Bronchus fibroblast of lung (primary cell): ENCODE measurements at places on chromosomes 1 and 21. TPM values are rescaled to one million over a fixed set of nuclear protein-coding genes. Genes with fewer than 3 reads are reported as not detected.

Gene MAP3K7CL
- 8.0 and 10.8 TPM in 2 replicates for total RNA-seq

Gene ZNF697
- 3.7 and 4.9 TPM in 2 replicates for total RNA-seq

Gene CYP4X1
- total RNA-seq = under 0.01 TPM in 1 of 2 replicates, not detected in the other

Gene EDN2
- 0.45 TPM in 1 of 2 replicates, not detected in the other for total RNA-seq

Gene CRYBG2
- 1.3 TPM in 1 of 2 replicates, not detected in the other for total RNA-seq

Gene TNFAIP8L2
- total RNA-seq = not detected in 2 replicates

Gene TFF2
- total RNA-seq = not detected in 2 replicates

Gene KIAA0040
- total RNA-seq = under 0.01 and 0.15 TPM in 2 replicates

Gene WDR64
- not detected in 2 replicates for total RNA-seq

Gene MX1
- total RNA-seq = 0.67 and 1.0 TPM in 2 replicates

Gene HCRTR1
- total RNA-seq = not detected in 2 replicates

Gene GLMP
- 70.2 and 73.5 TPM in 2 replicates for total RNA-seq

Gene ATP1A2
- 0.50 and 1.5 TPM in 2 replicates for total RNA-seq

Gene LCE1D
- not detected in 2 replicates for total RNA-seq

Gene LCE1F
- total RNA-seq = not detected in 2 replicates

Gene TBX15
- total RNA-seq = under 0.01 and 0.34 TPM in 2 replicates

Gene SELL
- total RNA-seq = not detected in 2 replicates

Gene BATF3
- 1.8 and 2.5 TPM in 2 replicates for total RNA-seq

Gene ANGPTL7
- total RNA-seq = not detected in 2 replicates

Gene CLCA1
- not detected in 2 replicates for total RNA-seq

Gene TTC34
- total RNA-seq = 0.15 and 0.17 TPM in 2 replicates

Gene FAM167B
- 0.30 and 0.50 TPM in 2 replicates for total RNA-seq

Gene DCDC2B
- total RNA-seq = not detected in 2 replicates

Gene CFHR1
- total RNA-seq = 0.17 TPM in 1 of 2 replicates, not detected in the other

Gene TSPEAR
- total RNA-seq = not detected in 2 replicates

Gene TAF13
- 23.6 and 32.3 TPM in 2 replicates for total RNA-seq

Gene LORICRIN
- not detected in 2 replicates for total RNA-seq

Gene GJA9
- total RNA-seq = not detected in 2 replicates

Gene RIPPLY3
- total RNA-seq = not detected in 2 replicates

Gene CHAF1B
- 9.6 and 12.5 TPM in 2 replicates for total RNA-seq

Gene LIN28A
- not detected in 2 replicates for total RNA-seq
